NCI-H1436 (cell line): ENCODE measurements at places on chromosomes 3 and 15.

- DNase-seq, result no peak
Observed at GRCh38 chr15:69232144-69232543, 66.6 kb upstream of the PAQR5 start.

GRCh38 chr3:164360078-164360578 lies 718.2 kb downstream of the SI start:
- no peak for DNase-seq

- DNase-seq, result no peak
Observed at GRCh38 chr15:23372284-23372683, 17.7 kb downstream of the GOLGA8S start.

GRCh38 chr15:78508272-78508671 lies 895 bp downstream of the HYKK start:
- DNase-seq, result no peak

- DNase-seq, result no peak
Observed at GRCh38 chr15:31453558-31454318, 127.1 kb downstream of the KLF13 start.

DNA sequence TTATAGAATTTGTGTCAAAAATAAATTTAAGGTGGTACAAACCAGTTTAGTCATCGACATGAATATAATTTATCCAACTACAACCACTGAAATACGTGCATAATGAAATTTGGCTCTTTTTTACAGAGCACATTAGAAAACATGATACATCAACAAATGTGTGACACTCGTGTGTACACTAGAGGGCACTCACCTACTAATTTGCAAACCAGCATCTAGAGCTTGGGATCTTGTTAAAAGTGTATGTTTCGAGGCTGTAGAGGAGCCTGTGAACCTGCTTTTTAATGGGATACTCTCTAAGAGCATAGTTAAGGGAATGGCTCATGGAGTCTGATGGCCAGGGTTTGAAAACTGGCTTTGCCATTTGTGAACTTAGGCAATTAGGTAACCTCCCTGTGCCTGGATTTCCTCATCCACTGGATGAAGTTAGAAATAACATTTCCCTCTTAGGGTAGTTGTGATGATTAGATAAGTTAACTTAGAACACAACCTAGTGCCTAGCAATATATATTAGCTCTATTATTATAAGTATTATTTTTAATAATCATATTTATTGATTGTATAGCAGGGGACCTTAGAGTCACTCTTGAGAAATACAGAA lies 8.8 kb upstream of the CPOX start:
- DNase-seq, result peak; percentile 51

- DNase-seq, result no peak
Observed at GRCh38 chr3:94065819-94066480, 3.1 kb downstream of the NSUN3 start.

GRCh38 chr15:56042498-56042897 lies 49.1 kb upstream of the NEDD4 start:
- no peak for DNase-seq

DNA sequence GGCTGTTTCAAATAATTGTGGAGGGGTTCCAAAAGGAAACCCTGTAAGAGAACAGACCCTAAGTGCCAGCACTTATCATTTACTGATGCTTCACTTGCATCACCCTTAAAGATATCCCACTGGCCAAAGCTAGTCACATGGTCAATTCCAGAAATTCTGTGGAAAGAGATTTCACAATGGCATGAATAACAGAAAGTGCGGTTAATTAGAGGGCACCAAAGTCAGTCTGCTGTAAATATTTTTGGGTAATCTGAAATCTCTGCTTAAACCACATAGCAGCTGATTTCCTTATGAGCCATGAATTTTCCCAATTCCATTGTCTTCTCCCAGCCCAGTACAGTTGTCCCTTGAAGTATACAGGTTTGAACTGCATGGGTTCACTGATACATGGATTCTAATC lies 346.1 kb downstream of the SI start:
- DNase-seq, result no peak

GRCh38 chr3:127061641-127062040 lies 78.7 kb downstream of the PLXNA1 start:
- DNase-seq, result no peak

- no peak for DNase-seq
Observed at GRCh38 chr3:41418961-41419691, 219.8 kb downstream of the CTNNB1 start.

GRCh38 chr15:69466733-69467132 lies 14.1 kb downstream of the RPLP1 start:
- DNase-seq, result no peak

- DNase-seq, result no peak
Observed at GRCh38 chr15:60949039-60949977, 279.8 kb downstream of the RORA start.

DNA sequence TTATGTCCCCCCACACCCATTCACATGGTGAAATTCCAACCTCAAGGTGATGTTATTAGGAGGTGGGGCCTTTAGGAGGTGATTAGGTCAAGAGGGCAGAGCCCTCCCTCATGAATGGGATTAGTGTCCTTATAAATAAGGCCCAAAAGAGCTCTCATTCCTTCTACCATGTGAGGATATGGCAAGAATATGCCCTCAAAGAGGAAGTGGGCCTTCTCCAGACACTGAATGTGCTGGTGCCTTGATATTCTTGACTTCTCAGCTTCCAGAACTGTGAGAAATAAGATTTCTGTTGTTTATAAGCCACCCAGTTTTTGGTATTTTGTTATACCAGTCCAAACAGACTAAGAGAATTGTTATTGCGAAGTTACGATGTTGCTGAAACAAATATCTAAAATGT lies 94.4 kb downstream of the ANKRD28 start:
- DNase-seq, result no peak

- DNase-seq, result no peak
Observed at GRCh38 chr3:89966877-89967665, 859.6 kb downstream of the EPHA3 start.

DNA sequence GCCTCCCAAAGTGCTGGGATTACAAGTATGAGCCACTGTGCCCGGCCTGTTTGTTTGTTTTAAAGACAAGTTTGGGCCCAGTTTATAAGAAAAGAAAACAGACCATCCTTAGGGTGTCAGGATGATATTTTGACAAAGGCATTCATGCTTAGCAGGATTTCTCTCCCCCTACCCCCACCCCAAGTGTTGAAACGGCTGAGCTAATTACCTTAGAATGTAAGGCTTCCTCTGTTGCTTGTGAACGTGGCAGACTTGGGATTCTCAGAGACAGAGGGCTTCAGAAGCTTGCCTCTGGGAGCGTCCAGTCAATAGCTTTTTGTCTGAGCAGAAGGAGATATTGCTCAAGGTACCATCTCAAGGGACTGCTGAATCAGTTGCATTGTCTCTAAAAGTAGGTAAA lies 24.0 kb downstream of the FLNB start:
- DNase-seq, result no peak

DNA sequence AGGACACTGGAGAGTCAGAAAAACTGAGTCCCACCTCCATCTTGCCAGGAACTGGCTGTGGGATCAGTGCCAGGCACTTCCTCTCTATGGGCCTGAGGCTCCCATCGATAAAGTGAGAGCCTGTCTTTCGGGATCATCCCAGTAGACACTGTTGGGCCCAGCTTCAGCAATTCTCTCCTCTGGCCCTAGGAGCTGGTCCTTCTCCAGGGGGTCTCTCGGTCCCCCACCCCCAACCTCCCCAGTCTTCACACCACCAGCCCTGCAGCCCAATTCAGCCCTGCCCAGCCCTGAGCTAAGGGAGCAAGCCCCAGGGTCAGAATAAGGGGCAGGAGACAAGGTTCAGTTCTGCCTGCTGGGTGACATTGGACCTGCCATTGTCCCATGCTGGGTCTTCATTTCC lies 4.5 kb upstream of the LCTL start:
- no peak for DNase-seq

DNA sequence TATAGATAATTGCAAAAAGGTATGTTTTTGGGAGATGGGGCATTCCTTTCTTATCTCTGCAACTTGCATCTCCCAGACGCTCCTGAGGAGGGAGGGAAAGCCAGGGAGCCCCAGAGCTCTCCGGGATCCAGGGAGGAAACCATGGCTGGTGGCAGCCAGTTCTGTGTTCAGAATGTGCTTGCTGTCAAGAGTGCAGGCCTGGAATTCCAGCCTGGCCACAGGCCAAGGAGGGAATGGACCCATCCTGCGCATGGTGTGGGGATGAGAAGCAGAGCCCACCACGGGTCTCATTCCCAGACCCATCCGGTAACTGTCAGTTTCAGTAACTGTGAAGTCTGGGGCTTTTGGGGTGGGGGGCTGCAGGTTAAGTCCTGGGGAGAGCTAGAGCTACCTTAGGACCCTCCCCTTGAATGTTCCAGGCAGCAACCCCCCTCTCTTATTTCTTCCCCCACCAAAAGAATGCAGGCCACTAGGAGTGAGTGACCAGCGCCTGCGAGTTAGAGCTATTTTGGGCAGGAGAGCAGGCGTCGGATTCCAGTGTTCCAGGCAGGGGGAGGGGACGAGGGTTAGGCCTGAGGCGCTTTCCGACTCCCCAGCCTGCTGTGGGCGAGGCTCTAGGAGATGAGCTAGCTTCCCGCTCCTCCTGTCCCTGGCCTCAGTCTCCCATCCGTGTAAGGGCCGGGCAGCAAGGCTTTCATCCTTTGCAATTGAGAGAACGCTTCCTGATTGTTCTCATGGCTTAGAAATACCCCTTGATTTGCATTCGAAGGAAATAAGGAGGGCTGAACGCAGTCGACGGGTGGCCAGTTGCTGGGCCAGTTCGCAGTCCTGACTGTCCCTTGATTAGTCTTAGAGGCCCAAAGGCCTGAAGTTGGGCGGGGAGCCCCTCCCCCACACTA lies 781 bp upstream of the DAG1 start:
- DNase-seq, result peak; percentile 9

DNA sequence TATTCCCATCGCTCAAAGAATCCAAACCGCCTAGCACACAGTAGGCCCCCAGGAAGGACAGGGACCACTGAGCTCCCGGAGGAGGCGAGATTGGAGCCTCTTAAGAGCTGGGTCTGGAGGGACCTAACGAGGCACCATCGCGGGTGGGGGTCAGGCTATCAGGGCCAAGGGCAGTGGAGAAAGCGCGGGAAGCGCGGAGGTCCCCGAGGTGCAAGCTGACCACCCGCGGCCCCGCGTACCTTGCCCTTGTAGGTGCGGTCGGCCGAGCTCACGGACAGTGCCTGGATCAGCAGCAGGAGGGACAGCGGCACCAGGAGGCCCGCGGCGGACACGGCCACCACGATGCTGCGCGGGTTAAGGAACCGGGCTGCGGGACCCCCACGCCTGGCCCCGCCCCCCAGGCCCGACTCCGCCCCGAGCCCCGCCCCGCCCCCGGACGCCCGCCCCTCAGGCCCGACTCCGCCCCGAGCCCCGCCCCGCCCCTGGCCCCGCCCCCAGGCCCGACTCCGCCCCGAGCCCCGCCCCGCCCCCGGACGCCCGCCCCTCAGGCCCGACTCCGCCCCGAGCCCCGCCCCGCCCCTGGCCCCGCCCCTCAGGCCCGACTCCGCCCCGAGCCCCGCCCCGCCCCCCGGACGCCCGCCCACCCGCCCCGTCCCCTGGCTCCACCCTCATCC lies 3.9 kb downstream of the ZDHHC19 start:
- DNase-seq, result no peak

DNA sequence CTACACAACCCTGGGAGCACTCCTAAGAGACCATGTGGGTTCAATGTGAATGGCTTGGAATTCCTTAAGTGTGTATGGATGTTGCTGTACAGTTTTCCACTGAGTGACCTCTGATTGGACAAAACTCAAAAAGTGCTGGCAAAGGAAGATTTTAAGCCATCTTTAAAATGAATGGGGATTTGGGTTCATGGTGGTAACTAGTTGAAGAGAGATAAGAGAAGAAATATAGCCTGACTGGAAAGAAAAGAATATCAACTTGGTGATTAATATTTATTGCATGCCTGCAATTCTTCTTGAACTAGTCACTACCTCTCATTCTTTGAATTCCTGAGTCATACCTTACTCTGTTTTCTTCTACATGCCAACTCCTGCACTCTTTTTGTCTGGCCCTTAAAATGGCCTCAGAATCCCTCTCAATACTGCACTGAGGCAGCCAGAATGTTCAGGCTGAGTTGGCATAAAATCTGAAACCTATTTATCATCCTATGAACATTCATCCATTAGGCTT lies 124.7 kb downstream of the RPL22L1 start:
- no peak for DNase-seq

- DNase-seq, result no peak
Observed at GRCh38 chr15:65730549-65731172, 61.4 kb downstream of the DENND4A start.

- no peak for DNase-seq
Observed at GRCh38 chr3:185532901-185533300, 19.5 kb downstream of the LIPH start.

DNA sequence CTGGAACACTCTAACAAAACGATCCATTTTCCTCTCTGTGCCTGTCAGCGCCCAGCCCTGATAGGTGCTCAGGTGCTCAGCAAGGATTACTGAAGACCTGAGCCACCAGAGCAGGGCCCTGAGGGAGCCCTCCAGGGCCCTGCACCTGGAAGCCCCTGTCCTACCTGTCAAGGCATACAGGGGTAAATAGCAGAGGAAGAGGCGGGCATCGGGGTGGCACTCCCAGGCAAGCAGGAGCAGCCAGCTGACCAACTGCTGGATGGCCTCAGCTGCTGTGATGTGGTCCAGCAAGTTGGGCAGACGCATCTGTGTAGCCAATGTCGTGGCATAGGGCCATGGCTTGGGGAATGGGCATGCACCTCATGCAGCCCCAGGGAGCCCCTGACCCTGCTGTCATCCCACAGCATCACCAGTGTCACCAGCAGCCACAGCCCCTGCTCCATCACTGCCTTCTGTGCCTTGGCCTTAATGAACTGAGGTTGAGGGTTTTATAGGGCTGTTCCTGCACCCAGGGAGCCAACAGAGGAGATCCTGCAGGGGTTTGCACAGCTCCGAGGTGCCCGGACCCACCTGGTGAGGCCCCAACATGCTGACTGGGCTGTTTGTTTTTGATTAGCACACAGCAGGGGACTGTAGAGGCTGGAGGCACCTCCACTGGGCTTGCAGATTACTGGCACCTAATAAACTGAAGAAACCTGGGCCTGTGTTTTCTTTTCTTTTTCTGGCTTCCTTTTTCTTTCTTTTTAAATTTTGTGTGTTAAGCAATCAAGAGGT lies 7.9 kb upstream of the WDR6 start:
- DNase-seq, result no peak

DNA sequence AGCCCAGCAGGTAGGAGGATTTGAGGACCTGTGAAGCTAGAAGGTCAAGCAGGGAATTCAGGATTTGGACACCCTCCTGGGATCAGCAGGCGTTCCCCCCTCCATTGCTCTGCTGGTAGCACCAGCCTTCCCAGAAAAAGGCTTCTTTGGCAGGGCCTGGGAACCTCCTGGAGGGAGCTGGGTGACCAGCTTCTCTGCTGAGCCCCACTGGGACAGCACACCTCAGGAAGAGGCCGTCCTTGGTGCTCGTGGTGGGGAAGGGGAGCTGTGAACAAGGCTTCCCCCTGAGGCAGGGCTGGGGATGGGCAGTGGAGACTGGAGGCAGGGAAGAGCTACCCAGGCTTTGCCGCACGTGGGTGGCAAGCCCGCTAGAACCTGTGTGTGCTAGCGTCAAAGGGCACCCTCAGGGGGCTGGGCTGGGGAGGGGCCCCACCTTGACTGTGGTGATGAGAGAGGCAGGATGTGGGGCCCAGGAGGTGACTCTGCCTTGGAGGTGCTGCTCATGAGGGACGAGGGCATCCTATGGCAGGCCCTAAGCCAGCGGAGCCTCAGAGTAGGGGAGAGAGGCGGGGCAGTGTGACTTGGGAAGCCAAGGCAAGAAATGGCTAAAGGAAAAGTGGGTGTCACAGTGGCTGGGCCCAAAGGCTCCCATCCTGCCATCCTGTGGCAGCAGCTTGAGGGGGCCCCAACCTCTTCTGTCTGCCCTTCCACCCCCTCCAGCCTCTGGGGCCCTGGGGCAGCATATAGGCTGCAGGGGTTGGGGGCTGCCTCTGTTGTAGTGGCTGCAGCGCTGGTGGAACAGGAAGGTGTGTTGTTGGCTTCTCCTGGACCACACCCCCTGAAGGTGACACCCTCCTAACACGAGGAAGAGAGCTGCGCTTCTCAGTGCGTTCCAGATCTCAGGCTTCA lies 20.7 kb downstream of the KLF13 start:
- DNase-seq, result no peak
